ENCODE measurements at places on chromosomes 13 and 19. TPM values are rescaled to one million over a fixed set of nuclear protein-coding genes. Genes with fewer than 3 reads are reported as not detected.

WDR87 gene
- not detected for total RNA-seq

FXYD1 gene
- not detected for total RNA-seq

CCDC194 gene
- total RNA-seq: not detected

ACER1 gene
- total RNA-seq: not detected

ZNF415 gene
- 1.9 TPM for total RNA-seq

OR7C1 gene
- total RNA-seq: not detected

DCAF15 gene
- 8.0 TPM for total RNA-seq

ZNF865 gene
- total RNA-seq: 2.6 TPM

CYP2F1 gene
- total RNA-seq: not detected

TEKTIP1 gene
- total RNA-seq: not detected

QPCTL gene
- total RNA-seq: 8.3 TPM

ZNF225 gene
- 8.5 TPM for total RNA-seq

SPTBN4 gene
- 0.05 TPM for total RNA-seq

ONECUT3 gene
- not detected for total RNA-seq

CLPTM1 gene
- 28.9 TPM for total RNA-seq

FBXO17 gene
- total RNA-seq: 17.9 TPM

CGB8 gene
- total RNA-seq: not detected

ZNF525 gene
- 11.9 TPM for total RNA-seq

SAFB2 gene
- total RNA-seq: 47.5 TPM

ZDHHC20 gene
- 123 TPM for total RNA-seq

SPRY2 gene
- 21.7 TPM for total RNA-seq

SIGLEC9 gene
- 0.19 TPM for total RNA-seq

ALOX5AP gene
- 0.34 TPM for total RNA-seq

SYT5 gene
- total RNA-seq: not detected

TUBA3C gene
- not detected for total RNA-seq

CFAP97D2 gene
- not detected for total RNA-seq

ZNF616 gene
- total RNA-seq: 8.5 TPM

MYH14 gene
- total RNA-seq: 0.28 TPM

ETV2 gene
- 0.09 TPM for total RNA-seq

CHST8 gene
- 0.09 TPM for total RNA-seq

RAVER1 gene
- 30.9 TPM for total RNA-seq

FKRP gene
- 16.7 TPM for total RNA-seq

GRIK5 gene
- total RNA-seq: 0.05 TPM

IGFLR1 gene
- total RNA-seq: 2.2 TPM

FAAP24 gene
- total RNA-seq: 2.2 TPM

ITGBL1 gene
- total RNA-seq: 16.3 TPM

CCL25 gene
- not detected for total RNA-seq

HCST gene
- total RNA-seq: not detected

C19orf81 gene
- total RNA-seq: not detected

ZNF791 gene
- 17.9 TPM for total RNA-seq

Measured in dermis blood vessel endothelial cell (primary cell).